ENCODE measurements at places on chromosomes 4 and X. TPM values are rescaled to one million over a fixed set of nuclear protein-coding genes. Genes with fewer than 3 reads are reported as not detected.

DNA sequence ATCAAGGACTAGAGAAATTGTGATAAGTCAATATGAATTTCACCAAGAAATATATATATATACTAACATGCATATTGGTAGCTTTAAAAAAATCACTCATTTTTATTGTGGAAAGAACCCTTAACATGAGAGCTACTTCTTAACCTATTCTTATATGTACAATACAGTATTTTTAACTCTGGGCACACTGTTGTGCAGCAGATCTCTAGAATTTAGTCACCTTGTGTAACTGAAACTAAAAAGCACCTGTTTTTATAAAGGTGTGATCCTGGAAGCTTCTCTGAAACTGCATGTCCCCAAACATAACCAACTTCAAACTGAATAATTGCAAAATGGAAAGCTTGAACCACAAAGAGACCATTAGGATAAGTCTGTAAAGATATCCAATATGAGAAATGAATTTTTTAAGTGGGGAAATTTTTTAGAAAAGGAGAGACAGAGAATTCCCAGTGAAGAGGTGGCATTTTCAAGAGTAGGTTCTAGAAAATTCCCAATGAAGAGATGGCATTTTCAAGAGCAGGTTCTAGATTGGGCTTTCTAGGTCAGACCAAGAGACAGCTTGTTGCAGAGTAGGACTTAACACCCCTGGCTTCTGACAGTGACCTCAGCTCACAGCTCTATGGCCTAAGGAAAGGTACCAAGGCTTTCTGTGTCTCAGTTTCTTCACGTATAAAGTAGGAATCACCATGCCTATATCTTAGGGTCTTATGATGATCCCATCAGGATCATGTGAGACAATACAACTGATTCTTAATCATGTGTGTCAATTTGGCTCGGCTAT is 22.0 kb upstream of the PPARGC1A start:
- ATAC-seq = no peak

- ATAC-seq = no peak
These were observed 850 bp downstream of the IGBP1 start for GRCh38 chrX:70134116-70134477.

- peak; percentile 62 for ATAC-seq
These were observed 132.0 kb upstream of the MED14 start for GRCh38 chrX:40867352-40867751.

GRCh38 chrX:12366440-12366839 is 228.2 kb downstream of the FRMPD4 start:
- ATAC-seq = no peak

GRCh38 chr4:54677416-54677815 is 19.7 kb downstream of the KIT start:
- no peak for ATAC-seq

DNA sequence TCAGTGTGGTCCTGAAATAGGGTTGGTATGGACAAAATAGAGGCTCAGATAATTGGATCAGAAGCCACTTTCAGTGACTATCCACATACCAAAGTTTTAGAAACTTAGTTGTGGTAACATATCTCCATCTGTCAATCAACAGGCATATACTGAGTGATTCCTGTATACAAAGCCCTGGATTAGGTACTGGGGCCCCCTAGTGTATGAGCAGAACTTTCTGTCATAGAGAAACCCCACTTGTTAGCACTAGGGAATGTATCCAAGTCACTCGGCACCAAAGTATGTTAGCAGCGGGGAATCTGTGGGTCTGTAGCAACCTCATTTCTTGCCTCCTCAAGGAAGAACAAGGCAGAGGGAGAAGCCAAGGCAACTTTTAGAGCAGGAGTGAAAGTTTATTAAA is 50.7 kb downstream of the MAP7D3 start:
- no peak for ATAC-seq

GRCh38 chr4:1378559-1379231 is 27.5 kb downstream of the NKX1-1 start:
- no peak for ATAC-seq

DNA sequence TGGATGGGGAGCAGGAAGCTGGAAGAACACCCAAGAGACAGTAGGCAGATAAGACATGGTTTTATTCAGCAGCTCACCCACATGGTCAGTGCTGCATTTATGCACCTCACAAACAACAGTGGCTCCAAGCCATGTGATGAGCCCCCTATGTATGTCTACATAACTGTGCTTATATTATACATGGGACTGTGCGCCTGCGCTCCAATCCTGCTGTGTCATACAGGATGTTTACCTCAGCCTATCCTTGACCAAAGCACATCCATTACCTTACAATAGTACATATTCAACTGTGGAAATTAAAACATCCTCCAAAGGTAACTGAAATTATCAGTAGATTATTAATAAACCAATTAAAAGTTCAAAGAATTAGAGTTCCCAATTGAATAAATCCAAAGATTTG is 44.1 kb upstream of the SGMS2 start:
- no peak for ATAC-seq

DNA sequence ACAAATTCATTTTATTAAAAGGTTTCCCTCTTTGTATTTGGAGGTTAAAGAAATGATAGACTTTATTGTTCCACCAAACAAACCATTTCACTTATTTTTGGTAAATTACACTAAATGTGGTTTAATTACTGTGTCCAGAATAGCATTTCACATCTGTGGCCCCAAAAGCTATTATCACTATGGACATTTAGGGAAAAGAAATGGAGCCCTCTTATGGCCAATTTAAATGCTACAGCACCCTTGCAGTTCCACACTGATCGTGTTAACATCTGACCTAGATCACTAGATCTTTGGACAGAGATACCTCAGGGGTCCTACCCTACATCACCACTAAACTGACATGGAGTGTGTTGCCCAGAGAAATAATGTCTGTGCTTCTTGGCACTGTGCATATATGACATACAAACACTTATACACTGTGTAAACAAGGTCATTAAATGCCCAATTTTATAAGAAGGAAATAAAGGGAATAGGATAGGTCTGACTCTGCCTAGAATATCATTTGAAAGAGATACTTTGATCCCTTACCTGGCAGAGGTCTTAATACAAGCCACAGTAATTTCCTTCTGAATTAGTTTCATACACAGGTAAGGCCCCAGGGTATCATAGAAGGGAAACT is 163.9 kb downstream of the KDR start:
- no peak for ATAC-seq

DNA sequence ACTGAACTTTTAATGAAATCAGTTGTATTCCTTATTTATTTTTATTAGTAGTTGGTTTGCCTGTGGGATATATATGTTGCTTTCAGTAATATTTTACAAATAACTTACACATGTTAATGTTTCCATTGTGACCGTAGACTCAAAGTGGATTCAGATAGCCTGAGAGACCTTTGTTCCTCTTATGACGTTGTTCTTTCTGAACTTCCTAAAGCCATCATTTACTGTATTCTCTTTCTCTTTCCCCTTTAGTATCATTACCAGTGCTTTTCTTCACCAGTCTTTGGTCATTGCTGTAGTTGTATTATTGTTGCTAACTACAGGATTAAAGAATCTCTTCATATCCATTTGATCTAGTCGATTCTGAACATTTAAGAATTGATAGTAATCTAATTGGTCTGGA is 4.3 kb downstream of the STIM2 start:
- ATAC-seq = no peak

GRCh38 chr4:89213382-89213701 is 94.3 kb downstream of the GPRIN3 start:
- no peak for ATAC-seq

- no peak for ATAC-seq
These were observed 17.7 kb downstream of the OGT start for GRCh38 chrX:71550578-71550977.

- no peak for ATAC-seq
These were observed 563.1 kb downstream of the INPP4B start for GRCh38 chr4:142282870-142283431.

Gene PCYT1B
- total RNA-seq = 3.7 TPM

Gene ADGRL3
- total RNA-seq = 7.2 TPM

Gene DDX60
- total RNA-seq = 4.6 TPM

Gene NPY5R
- total RNA-seq = not detected

Gene CABS1
- not detected for total RNA-seq

Gene GPR119
- total RNA-seq = not detected
